ENCODE measurements at places on chromosomes 12 and 14. TPM values are rescaled to one million over a fixed set of nuclear protein-coding genes. Genes with fewer than 3 reads are reported as not detected.

DNA sequence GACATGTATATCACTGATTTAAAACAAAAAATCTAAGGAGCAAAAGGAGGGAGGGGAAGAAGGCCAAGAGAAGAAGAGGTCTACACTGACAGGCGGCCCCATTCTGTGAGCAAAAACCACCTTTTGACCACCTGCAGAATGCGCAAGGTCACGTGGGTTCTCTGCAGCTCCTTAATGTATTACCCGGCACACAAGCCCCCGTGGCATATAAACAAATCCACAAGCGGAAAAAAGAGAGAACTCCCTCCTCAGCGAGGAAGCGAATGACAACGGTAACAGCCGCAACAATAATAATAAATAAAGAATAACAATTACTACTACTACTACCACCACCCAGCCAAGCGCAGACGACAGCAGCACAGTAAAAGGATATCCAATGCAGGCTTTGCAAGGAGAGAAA, 1.3 kb downstream of the KSR2 start:
- H3K27me3 ChIP-seq = peaks cover 20% of the 10 kb centered on the region
- no peak for DNase-seq
- H3K4me1 ChIP-seq = no peaks in the 10 kb centered on the region
- H3K27ac ChIP-seq = no peak overlapping the region

DNA sequence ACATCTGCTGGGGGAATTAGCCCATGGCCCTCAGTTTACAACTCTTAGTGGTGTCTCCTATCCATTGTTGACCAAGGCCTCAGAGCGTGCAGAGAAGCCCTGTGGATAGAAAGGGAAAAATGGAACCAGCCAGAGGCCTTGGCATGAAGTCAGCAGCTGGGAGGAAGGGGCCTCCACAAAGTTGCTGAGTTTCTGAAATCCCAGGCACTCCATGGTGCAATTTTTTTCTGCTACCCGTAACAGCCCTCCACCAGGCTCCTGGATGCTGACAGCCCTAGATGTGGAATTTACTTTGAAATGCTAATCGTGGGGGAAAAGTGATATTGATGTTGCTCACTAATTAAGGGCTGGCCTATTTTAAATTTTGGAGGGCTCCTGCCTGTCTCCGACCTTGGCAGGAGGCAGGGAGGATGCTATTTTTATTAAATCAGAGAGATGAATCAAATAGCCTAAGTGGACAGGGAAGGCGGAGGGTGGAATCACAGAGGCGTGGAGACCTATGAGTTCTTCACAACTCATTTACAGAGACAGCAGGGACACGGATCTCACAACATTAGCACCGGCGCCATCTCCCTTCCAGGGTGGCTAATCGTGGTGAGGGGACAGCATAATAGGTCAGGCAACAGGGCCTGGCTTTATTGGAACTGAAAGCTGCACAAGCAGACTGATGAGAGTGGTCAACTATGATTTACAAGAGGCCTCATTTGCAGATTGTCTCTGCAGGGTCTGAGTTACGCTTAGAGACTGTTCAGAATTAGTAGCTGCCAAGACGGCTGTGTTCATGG, 99.8 kb upstream of the WSCD2 start:
- DNase-seq = no peak
- no peak overlapping the region for H3K4me3 ChIP-seq
- H3K36me3 ChIP-seq = no peaks in the 10 kb centered on the region
- no peak overlapping the region for H3K27ac ChIP-seq

The CCDC196 gene
- not detected for total RNA-seq

GRCh38 chr12:5197131-5197530, 153.5 kb downstream of the KCNA5 start:
- H3K4me1 ChIP-seq = no peaks in the 10 kb centered on the region
- H3K36me3 ChIP-seq = no peaks in the 10 kb centered on the region
- DNase-seq = no peak
- H3K27me3 ChIP-seq = no peaks in the 10 kb centered on the region
- no peak overlapping the region for H3K4me3 ChIP-seq

The NTF3 gene
- 0.46 TPM for total RNA-seq

The SIX6 gene
- not detected for total RNA-seq

DNA sequence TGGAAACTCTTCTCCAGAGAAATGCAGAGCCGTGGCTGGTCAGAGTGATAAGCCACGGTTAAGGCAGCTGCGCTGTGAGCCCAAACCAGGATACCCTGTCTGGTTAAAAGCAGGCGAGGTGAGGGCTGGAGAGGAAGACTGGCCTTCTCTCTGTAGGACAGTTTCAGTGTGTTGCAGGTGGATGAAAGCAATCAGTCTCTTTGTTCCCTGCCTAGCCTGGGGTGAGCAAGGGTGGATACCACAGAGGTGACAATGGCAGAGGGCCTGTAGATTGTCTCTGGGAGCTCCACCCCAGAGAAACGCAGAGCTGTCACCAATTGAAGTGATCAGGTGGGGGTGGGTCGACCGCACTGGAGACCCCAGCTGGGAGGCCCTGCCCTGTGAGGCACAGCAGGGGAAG, 621.9 kb downstream of the LRFN5 start:
- no peak overlapping the region for H3K4me3 ChIP-seq
- H3K27ac ChIP-seq = no peak overlapping the region
- no peaks in the 10 kb centered on the region for H3K27me3 ChIP-seq

GRCh38 chr12:31324845-31325523, 966 bp downstream of the SINHCAF start:
- H3K4me1 ChIP-seq = peaks cover 40% of the 10 kb centered on the region
- peak overlapping the region; percentile 78 for H3K4me3 ChIP-seq
- H3K27me3 ChIP-seq = no peaks in the 10 kb centered on the region
- DNase-seq = peak; percentile 72

- no peak overlapping the region for H3K27ac ChIP-seq
- DNase-seq = no peak
- no peak overlapping the region for H3K4me3 ChIP-seq
These were observed 200.1 kb upstream of the MGAT4C start for GRCh38 chr12:86456241-86456640.

DNA sequence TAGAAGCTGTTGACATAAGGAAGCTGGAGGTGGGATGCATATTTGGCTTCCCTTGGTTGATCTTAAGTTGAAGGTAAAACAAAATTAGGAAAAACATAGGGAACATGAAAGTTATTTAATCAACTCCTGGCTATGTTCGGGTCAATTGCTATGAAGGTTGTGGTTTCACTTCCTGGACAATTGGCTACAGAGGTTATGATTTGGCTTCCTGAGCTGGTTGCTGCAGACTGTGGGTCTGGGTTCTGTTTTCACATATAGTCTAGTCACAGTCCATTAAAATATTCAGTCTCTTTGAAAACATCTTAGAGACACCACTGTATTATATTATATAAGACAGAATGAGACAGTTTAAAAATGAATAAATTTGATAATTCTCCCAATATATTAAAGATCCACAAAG, 895.2 kb upstream of the USP15 start:
- no peaks in the 10 kb centered on the region for H3K27me3 ChIP-seq
- H3K36me3 ChIP-seq = no peaks in the 10 kb centered on the region
- no peaks in the 10 kb centered on the region for H3K4me1 ChIP-seq
- no peak for DNase-seq

DNA sequence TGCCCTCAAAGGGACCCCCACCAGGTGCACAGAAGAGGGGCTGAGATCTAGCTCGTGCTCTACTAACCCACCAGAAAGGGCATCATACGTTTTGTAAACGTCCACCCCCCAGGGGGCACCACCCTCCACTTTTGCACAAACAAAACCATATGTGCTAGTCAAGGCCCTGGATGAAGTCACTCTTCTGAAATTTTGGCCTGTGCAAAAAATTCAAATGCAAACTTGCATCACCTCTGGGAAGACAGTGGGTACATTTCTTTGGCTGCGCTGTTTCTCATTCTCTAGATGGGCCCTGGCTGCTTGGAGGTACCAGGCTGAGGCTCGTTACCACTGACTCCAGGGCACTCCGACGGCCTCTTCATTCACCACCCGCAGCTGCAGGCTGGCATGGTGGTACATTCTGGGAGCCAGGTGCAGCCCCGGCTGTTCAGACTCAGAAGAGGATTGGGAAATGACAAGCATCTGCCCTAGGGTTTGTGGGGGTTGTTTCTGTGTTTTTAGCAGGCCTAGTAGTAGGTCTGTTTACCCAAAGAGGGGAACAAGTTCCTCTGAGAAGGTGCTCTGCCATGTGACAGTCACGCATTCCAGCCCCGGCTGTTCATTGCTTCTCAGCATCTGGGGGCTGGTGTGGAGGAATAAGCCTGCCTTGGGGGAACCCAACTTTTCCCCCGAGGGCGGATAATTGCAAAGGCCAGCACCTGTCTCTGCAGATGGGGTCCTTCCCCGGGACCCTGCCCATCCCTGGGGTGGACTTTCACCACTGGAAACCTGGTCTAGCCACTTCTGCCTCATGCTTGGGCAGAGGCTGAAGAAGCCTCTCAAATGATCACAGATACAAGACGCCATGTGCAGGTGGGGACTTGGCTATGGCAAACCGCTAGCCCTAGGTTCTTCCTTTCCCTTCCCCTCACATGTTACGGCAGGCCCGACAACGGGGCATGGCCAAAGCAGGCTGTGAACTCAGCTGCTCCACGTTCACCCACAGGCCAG, 147.6 kb downstream of the DPF3 start:
- H3K27ac ChIP-seq = no peak overlapping the region
- no peak for DNase-seq
- H3K4me3 ChIP-seq = no peak overlapping the region
- no peaks in the 10 kb centered on the region for H3K36me3 ChIP-seq

- H3K4me1 ChIP-seq = peaks cover 20% of the 10 kb centered on the region
- H3K4me3 ChIP-seq = no peak overlapping the region
- no peak for DNase-seq
- no peaks in the 10 kb centered on the region for H3K36me3 ChIP-seq
- H3K27ac ChIP-seq = no peak overlapping the region
These were observed 166.8 kb downstream of the MYRFL start for GRCh38 chr12:69991690-69992288.

The CLEC1A gene
- 3.9 TPM for total RNA-seq

GRCh38 chr14:91599994-91600393, 89.9 kb upstream of the PPP4R3A start:
- H3K4me1 ChIP-seq = no peaks in the 10 kb centered on the region
- no peak overlapping the region for H3K27ac ChIP-seq
- H3K4me3 ChIP-seq = no peak overlapping the region
- H3K36me3 ChIP-seq = no peaks in the 10 kb centered on the region

The CSAD gene
- total RNA-seq = 19.7 TPM

GRCh38 chr12:58888131-58888783, 32.0 kb downstream of the LRIG3 start:
- H3K27ac ChIP-seq = no peak overlapping the region
- H3K27me3 ChIP-seq = no peaks in the 10 kb centered on the region
- no peaks in the 10 kb centered on the region for H3K4me1 ChIP-seq
- H3K36me3 ChIP-seq = peaks cover 13% of the 10 kb centered on the region

- no peak for DNase-seq
- H3K27me3 ChIP-seq = no peaks in the 10 kb centered on the region
- no peak overlapping the region for H3K27ac ChIP-seq
- no peaks in the 10 kb centered on the region for H3K36me3 ChIP-seq
These were observed 17.4 kb downstream of the TAMALIN start for GRCh38 chr12:52023976-52024688.

GRCh38 chr14:72608391-72609204, 285.3 kb downstream of the DPF3 start:
- no peaks in the 10 kb centered on the region for H3K4me1 ChIP-seq
- DNase-seq = no peak
- no peak overlapping the region for H3K4me3 ChIP-seq
- H3K27me3 ChIP-seq = no peaks in the 10 kb centered on the region
- no peaks in the 10 kb centered on the region for H3K36me3 ChIP-seq

The GLI1 gene
- 0.74 TPM for total RNA-seq

DNA sequence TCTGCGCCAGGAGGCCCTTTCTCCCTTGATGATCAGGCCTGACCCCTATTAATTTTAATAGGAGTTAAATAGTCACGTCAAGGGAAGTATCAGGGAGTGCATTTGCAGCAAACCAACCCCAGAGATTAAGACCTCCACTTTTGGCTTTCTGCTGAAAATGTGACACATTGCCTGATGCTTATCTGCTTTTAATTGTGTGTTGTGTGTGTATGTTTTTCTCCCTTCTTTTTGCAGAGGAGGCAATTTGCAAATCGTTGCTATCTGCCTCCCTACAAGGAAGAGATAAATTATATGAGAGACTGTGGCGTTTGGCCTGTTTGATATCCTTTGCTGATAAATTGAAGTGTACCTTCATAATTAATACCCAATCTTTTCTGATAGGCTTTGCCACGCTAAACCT, 822.9 kb downstream of the VRK1 start:
- H3K27ac ChIP-seq = no peak overlapping the region
- H3K27me3 ChIP-seq = no peaks in the 10 kb centered on the region
- no peaks in the 10 kb centered on the region for H3K36me3 ChIP-seq
- DNase-seq = no peak

The TMEM116 gene
- 32.4 TPM for total RNA-seq

The CLEC2A gene
- total RNA-seq = not detected

DNA sequence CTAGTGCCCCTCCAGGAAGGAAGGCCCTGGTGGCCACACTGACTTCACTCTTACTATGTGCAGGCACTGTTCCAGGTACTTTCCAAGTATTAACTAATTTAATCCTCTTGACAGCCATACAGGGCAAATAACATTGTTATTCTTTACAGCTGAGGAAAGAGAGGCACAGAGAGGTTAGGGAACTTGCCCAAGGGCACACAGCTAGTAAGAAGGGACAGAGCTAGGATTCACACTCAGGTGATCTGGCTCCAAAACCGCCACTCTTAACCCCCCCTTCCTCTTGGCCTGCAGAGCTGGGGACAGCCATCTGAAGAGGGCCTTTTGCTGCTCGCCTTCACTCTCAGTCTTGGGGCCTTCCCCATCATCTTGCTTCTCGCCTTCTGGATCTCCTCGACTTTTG, 4.0 kb downstream of the JDP2 start:
- H3K4me3 ChIP-seq = no peak overlapping the region
- no peak overlapping the region for H3K27ac ChIP-seq
- no peak for DNase-seq
- no peaks in the 10 kb centered on the region for H3K27me3 ChIP-seq
- H3K4me1 ChIP-seq = peaks cover 53% of the 10 kb centered on the region
- peaks cover 26% of the 10 kb centered on the region for H3K36me3 ChIP-seq

- peak; percentile 56 for DNase-seq
- no peak within 1 kb of the TSS for H3K4me3 ChIP-seq
- H3K27me3 ChIP-seq = peaks cover 4% of the 10 kb centered on the region
- peaks cover 6% of the 10 kb centered on the region for H3K4me1 ChIP-seq
- H3K36me3 ChIP-seq = no peaks in the 10 kb centered on the region
These were observed at the start of gene GPR162 for GRCh38 chr12:6821591-6822425. Gene GPR162 (plus strand): TSS chr12:6821821. CDS start chr12:6823899, 2,078 bp downstream.

DNA sequence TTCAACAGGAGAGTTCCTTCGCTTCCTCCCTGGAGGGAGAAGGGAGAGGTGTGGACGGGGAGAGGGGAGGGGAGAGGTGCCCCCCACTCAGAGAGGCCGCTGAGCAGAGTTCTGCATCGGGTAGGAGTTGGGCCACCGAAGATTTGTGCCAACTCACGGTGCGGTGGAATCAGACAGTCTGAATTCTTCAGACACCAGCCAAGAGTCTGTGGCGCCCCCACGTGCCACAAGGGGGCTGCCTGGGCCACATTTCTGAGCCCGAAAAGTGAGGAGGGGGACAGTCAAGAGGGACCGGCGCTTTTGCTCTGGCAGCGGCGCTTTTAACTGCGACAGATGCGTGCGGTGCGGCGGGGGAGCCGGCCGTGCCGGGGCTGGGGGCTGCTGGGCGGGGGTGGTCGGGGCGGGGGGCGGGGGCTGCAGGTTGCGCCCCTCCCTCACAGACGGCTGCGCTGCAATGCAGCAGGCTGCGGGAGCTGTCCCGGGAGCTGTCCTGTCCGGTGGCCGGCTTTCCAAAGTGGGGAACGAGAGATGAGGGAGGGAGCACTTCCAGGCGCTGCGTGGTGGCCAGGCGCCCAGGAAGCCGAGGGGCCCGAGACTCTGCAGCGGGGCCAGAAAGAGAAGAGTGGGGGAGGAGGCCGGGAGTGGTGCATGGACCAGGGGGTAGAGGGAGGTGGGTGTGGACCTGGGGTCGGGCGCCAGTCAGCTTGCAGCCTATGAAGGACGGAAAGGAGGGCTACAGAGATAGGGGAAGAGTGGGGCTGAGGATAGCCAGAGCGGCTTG, 975 bp upstream of the RTL1 start:
- no peaks in the 10 kb centered on the region for H3K36me3 ChIP-seq
- no peak overlapping the region for H3K4me3 ChIP-seq
- no peaks in the 10 kb centered on the region for H3K27me3 ChIP-seq
- no peak for DNase-seq
